ENCODE measurements at places on chromosomes 3 and 15. TPM values are rescaled to one million over a fixed set of nuclear protein-coding genes. Genes with fewer than 3 reads are reported as not detected.

DNA sequence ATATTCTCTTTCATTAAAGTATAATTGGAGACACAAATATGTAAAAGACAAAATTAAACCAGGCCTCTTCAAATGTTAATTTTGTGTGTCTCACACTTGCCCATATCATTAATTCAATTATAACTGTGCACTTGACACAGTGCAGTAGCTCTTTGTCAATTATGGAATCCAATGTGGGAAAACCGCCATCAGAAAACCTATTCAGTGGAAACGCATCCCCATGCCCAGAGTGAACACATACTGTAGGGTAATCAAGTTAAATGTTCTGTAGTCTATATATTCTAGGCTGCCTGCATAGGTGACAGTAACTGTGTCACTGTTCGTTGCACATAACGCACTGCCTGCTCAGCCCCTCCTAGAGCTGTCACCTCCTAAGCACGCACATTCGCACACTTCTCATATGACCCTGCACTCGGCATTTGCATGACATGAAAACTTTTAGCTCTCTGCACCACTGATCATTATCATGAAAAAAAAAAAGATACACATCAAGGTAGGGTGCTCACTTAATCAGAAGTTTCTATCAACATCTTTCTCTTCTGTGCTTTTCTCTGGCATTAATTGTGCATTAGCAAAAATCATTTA is 63.2 kb downstream of the MEIS2 start:
- no peak for DNase-seq

DNA sequence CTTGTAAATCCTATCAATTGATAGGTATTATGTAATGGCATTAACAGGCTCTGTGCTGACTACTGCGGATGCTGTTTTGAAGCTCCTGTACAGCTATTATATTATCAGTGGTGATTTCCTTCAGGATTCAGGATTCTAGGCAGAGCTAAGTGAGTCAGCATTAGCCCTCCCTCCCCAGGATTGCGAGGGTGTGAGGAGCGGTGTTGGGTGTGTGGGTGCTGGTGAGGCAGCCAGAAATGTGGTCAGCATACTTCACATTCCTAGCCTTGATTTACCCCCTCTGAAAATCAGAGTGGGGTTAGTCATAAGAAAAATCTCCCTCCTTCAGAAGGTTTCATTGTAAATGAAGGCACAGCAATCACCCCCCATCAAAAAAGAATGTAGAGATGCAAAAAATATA is 72.5 kb downstream of the SNTN start:
- no peak for DNase-seq

DNA sequence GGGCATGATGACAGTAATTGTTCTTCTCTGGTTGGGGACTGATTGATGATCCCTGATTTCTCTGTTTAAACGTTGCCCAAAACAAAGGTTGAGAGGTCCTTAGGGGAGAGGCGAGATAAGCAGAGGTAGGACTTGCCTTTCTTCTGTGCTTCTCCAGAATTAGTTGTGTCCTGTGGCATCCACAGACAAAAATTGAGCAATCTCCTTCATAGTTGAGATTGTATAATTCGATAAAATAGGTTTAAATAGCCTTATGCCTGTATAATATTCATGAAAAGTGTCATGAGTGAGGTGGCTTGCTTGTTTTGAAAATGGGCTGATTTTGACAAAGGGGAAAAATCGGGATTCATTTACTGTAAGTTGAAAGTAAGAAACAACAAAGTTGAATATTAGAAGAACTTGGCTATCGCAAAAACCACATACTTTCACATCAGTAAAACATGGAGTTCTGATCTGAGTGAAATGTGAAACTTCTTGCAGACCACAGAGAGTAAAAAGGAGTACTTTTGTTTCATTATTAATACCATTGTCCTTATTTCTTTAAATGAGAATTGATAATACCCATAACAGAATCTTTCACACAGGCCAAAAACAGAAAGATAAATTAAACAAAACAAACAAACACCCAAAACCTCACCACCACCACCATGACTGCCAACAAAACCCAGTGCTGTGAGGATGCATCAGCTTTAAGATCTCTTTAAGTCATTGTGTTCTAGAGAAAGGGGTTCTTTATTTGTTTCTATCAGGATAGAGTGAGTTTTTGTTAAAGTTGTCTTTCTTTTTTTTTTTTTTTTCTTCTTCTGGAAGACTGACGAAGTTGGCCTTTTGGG is 155.7 kb downstream of the LPP start:
- no peak for DNase-seq

GRCh38 chr3:159632851-159633250 is 355.8 kb upstream of the IL12A start:
- DNase-seq, result no peak

DNA sequence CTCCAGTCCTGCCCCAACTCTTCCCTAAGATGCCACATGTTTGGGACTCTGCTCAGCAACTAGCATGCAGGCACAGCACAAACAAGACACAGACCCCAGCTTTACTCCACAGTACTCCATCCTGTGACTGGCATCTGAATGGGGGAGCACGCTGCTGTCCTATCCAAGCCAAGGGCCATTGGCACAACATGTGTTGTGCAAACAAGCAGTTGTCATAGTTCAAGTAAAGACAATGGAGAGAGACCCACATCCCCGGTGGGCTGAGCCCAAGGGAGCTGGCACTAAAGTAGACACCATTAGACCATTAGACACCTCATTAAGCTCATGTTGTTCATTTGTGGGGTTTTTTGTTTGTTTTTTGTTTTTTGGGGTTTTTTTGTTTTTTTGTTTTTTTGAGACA is 132.7 kb downstream of the CHSY1 start:
- DNase-seq, result no peak

GRCh38 chr3:144364737-144365136 is 393.1 kb downstream of the DIPK2A start:
- DNase-seq, result no peak

DNA sequence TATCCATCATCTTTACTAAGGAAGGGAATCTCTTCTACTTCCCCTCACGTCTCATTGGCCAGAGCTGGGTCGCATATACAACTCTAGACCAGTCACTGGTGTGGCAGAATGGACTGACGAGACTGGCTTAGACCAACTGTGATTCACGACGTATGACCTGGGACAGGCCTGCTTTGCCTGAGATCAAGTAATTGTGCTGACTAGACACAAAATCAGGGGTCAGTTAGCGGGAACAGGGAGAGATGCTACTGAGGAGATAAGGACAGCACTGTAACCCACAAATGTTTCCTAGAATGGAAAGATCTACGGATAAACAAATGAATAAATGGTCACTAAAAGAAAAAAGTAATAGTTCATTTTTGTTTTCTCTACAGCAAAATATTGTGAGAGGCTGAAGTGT is 308.3 kb downstream of the MAGI1 start:
- DNase-seq, result no peak

- DNase-seq, result no peak
Measured at GRCh38 chr3:156017352-156018030, 102.9 kb upstream of the KCNAB1 start.

GRCh38 chr15:29099131-29099880 is 170.3 kb downstream of the NSMCE3 start:
- DNase-seq, result no peak

DNA sequence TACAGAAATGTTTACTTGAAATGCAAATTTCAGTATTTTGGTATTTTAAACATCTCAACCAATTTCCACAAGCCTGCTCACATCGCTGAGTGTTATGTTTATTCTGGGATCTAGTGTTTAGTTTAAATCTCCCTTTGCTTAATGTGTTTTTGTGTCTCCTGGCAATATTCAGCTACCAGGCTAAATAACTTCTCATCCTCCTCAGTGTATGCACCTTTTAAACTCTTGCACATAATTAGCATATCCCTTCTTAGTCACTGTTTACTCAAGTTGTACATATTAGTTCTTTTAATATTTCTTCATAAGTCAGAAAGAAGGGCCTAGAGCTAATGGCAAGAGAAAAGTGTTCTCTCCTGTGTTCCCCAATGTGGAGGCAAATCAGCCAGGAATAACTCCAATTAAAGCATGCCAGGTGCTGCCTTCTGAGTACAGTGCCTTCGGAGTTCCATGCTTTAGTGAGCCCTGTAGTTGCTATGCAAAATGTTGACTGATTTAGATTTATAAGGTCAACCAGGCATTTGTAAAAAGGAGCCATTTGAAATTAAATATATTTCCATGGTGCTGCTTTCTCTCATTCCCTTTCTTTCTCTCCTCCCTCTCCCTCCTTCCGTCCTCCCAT is 234.3 kb downstream of the GAP43 start:
- no peak for DNase-seq

Gene EFHB
- total RNA-seq, result 0.41 TPM

Gene FES
- 14.2 TPM for total RNA-seq

Gene C3orf80
- 0.70 TPM for total RNA-seq

Gene ZBED2
- not detected for total RNA-seq

Gene CLDN18
- not detected for total RNA-seq

Gene TRPC1
- 10.2 TPM for total RNA-seq

Gene TSEN2
- 20.1 TPM for total RNA-seq

Gene TAMM41
- 9.1 TPM for total RNA-seq

Gene ADIPOQ
- total RNA-seq, result 6.8 TPM
